ENCODE measurements at places on chromosomes 6 and 20.

DNA sequence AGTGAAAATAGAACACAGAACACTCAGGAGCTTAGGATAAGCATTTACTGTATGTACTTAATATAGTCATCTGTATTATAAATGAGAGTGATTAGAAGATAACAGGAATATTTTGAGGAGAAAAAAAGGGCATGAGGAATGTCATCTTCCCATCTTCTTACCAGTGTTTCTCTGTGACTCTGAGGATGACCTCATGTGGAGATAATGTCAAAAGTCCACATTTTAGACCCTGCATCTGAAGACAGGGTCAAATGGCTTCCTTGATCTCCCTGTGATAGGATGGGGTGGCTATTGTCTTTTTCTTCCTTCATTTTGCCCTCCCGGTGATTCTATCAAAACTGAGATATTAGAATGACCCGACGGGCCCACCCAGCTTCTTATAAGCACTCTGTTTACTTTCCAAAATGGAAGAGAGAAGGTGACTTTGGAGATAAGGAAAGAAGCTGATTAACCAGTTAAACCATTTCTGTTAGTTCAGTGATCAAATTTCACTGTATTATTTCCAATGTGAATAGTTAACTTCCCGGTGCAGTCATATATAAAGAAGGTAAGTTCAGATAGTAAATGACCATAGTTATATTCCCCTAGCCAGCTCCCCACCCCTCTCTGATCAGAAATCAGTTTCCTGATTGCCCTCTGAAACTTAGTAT is 115.7 kb upstream of the SALL4 start:
- H3K4me3 ChIP-seq = no peak overlapping the region
- H3K4me1 ChIP-seq = peaks cover 1% of the 10 kb centered on the region
- H3K36me3 ChIP-seq = no peaks in the 10 kb centered on the region
- no peaks in the 10 kb centered on the region for H3K27me3 ChIP-seq
- DNase-seq = peak; percentile 93

- no peak overlapping the region for H3K27ac ChIP-seq
- no peaks in the 10 kb centered on the region for H3K36me3 ChIP-seq
- H3K27me3 ChIP-seq = no peaks in the 10 kb centered on the region
- no peak for DNase-seq
- H3K4me1 ChIP-seq = peaks cover 12% of the 10 kb centered on the region
Measured at GRCh38 chr6:113362301-113363047, 494.7 kb upstream of the MARCKS start.

DNA sequence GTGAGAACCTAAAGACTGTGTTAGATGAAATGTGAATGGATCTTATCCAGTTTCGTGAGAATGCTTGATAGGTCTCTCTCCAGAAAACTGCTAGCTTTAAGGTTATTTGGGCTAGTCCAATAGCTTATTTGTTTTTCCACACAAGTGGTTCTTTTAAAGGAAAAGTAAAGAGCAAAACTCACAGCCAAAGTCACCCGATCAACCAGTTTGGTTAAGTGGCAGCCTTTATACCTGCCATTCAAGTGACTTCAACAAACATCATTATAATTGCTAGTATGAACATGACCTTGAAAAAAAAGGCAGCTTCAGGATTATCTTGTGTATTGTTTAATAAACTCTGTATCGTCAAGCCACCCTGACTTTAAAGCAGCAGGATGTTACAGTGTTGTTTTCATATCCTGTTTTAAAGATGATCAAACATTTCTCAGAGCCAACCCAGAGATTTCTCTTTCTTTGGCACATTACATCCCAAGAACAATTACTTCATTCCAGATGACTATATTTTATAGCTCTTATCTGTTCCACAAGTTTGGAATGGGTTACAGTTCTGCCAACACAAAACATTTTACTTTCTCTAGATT is 253.4 kb downstream of the EPHA7 start:
- H3K36me3 ChIP-seq = no peaks in the 10 kb centered on the region
- H3K27ac ChIP-seq = no peak overlapping the region
- no peaks in the 10 kb centered on the region for H3K4me1 ChIP-seq
- DNase-seq = no peak
- H3K4me3 ChIP-seq = no peak overlapping the region
- H3K27me3 ChIP-seq = no peaks in the 10 kb centered on the region

DNA sequence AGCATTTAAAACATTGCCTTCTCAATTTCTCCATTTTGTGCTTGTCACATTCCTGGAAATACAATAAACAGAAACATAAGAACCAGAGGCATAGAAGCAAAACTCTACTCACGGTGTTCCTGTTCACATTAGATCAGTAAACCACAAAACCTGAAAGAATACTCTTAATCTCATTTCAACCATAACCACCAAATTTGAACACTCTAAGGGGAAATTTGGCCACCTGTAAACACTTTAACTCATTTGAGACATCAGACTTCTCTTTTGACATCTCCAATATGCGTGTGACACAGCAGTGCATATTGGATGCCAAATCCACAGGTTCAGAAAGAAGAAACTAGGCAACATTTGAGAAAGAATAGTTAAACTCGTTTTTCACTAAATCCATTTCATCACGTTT is 153.8 kb upstream of the IRAK1BP1 start:
- no peak for DNase-seq
- H3K4me1 ChIP-seq = no peaks in the 10 kb centered on the region
- H3K27ac ChIP-seq = no peak overlapping the region
- H3K27me3 ChIP-seq = no peaks in the 10 kb centered on the region

DNA sequence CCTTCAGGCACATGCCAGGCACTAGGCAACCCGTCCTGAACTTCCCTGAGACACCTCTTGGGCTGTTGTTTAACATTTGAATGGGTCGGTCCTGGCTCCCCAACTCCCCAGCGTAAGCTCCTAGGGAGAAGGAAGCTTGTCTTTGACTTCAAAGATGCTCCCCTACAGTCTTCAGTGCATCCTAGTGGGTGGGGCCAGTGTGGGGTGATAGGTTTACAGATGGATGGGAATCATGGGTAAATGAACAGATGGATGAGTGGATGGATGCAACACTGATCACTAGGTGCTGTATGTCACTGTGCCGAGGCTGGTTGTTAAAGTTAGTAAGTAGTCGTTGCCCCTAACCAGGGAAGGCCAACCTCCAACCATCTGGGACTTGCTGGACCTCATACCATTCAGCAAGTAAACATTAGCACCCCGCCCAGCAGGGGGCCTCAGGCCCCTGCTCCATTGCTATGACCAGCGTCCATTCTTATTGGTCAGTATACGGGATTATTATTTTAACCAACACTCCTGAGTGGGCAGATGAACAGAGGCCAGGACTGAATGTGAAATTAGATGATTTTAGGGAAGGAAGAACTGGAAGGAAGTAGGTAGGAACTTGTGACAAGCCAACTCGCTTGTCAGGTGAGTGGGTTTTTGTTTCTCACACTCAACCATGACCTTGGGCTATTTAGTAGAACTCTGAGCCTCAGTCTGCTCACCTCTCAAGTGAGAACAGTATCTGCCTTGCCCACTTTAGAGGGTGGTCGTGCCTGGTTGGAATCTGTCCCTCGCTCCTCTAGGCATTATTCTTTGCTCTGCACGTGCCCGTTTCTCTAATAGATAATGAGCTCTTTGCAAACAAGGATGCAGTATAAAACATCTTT is 82.9 kb upstream of the FOXP4 start:
- H3K27ac ChIP-seq = no peak overlapping the region
- H3K36me3 ChIP-seq = no peaks in the 10 kb centered on the region
- H3K4me1 ChIP-seq = no peaks in the 10 kb centered on the region
- DNase-seq = peak; percentile 26
- no peaks in the 10 kb centered on the region for H3K27me3 ChIP-seq
- H3K4me3 ChIP-seq = no peak overlapping the region

DNA sequence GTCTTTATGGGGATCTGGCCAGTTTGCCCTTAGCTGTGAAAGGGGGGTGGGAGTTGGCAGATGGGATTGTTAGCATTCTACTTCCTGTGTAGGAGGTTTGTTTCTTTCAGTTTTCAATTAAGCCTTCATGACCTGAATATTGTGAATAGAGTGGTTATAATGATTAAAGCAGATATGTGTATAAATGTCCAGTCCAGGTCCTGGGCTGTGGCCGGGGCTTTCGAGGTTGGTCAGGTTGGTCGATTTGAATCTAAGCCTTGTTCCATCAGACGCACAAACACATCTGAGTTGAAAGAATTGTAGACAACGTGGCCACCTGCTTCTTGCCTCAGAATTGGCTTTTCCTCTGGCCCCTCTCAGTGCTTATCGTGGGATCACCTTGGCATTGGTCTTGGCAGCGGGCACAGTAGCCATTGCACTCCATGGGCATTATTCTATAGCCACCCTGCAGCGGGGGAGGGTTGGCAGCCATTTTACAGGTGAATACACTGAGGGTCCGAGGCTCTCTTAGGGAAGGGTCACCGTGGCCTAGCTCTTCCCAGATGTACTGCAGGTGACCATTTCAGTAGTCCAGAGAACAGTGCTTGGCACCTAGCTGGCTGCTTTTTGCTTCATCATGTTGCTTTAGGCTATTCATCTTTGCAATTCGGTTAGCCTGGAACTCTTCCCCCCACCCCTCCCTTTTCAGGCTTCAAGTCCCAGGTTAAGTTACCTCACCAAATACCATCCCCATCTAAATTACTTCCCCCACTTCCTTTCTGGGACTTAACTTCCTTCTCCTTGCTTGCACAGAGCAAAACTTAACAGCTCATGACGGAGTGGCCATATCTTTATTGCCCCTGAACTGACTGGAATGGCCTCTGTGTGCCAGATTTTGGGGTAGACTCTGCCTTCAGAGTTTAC is 1.1 kb downstream of the RNF114 start:
- H3K4me3 ChIP-seq = peak overlapping the region; percentile 98
- peaks cover 4% of the 10 kb centered on the region for H3K4me1 ChIP-seq
- H3K27ac ChIP-seq = peak overlapping the region; percentile 42
- no peak for DNase-seq
- H3K27me3 ChIP-seq = no peaks in the 10 kb centered on the region

DNA sequence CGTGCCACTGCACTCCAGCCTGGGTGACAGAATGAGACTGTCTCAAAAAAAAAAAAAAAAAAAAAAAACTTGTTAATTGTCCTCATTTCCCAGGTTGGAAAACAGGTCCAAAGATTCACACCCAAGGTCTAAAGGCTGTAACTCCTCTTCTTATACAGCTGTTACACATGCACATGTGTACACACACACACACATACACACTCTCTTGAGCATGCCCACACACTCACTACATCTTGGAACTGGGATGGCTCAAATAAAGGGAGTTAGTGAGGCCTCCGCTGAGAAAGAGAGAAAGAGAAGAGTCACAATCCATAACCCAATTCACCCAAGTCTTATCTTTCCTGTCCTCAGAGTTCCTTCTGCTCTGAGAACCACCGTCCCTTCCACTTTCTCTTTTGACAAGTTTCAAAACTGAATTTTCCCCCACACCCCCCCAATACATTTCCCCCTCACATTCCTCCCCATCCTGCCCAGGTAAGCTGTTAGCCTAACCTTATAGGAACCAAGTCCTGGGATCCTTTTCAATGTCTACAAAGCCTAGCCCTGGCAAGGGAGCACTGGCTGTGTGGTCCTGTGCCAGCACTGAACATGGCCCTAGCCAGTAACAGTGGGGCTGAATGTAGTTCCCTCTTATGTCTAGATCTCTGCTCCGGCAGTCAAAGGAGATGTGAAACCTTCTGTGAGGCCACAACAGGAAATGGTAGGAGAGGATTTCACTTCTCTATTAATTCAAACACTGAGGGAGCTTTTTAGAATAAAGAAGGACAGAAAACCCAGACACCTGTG is 3.2 kb upstream of the HLA-DMB start:
- H3K4me3 ChIP-seq = no peak overlapping the region
- no peaks in the 10 kb centered on the region for H3K27me3 ChIP-seq
- H3K36me3 ChIP-seq = no peaks in the 10 kb centered on the region
- no peaks in the 10 kb centered on the region for H3K4me1 ChIP-seq

- peak; percentile 76 for DNase-seq
- no peak overlapping the region for H3K4me3 ChIP-seq
- H3K27me3 ChIP-seq = no peaks in the 10 kb centered on the region
- no peak overlapping the region for H3K27ac ChIP-seq
- no peaks in the 10 kb centered on the region for H3K36me3 ChIP-seq
- H3K4me1 ChIP-seq = no peaks in the 10 kb centered on the region
Measured at GRCh38 chr6:165049362-165049761, 260.0 kb downstream of the C6orf118 start.

- H3K4me1 ChIP-seq = no peaks in the 10 kb centered on the region
- no peak for DNase-seq
- H3K36me3 ChIP-seq = no peaks in the 10 kb centered on the region
- no peak overlapping the region for H3K4me3 ChIP-seq
Measured at GRCh38 chr20:39291301-39291700, 329.2 kb downstream of the DHX35 start.

GRCh38 chr6:165805636-165806035 is 142.6 kb upstream of the PDE10A start:
- no peak overlapping the region for H3K4me3 ChIP-seq
- H3K4me1 ChIP-seq = peaks cover 8% of the 10 kb centered on the region
- no peak for DNase-seq

GRCh38 chr6:9494864-9495263 is 920.0 kb downstream of the TFAP2A start:
- H3K27me3 ChIP-seq = no peaks in the 10 kb centered on the region
- DNase-seq = no peak
- H3K4me1 ChIP-seq = no peaks in the 10 kb centered on the region
- H3K36me3 ChIP-seq = no peaks in the 10 kb centered on the region
- H3K4me3 ChIP-seq = no peak overlapping the region

Data from trophoblast cell (in vitro differentiated cells and primary cell).